ENCODE measurements at places on chromosomes 1 and 21.
A peak's percentile ranks its signal among the peaks of the same experiment; 100 is the strongest.

GRCh38 chr1:108816049-108816893 lies 40.6 kb downstream of the AKNAD1 start:
- DNase-seq, result no peak

GRCh38 chr1:169161496-169162194 lies 55.2 kb downstream of the ATP1B1 start:
- no peak for DNase-seq

- DNase-seq, result no peak
Measured at GRCh38 chr1:32150847-32151246, 28.6 kb upstream of the TXLNA start.

- DNase-seq, result no peak
Measured at GRCh38 chr1:184324972-184325371, 61.9 kb upstream of the C1orf21 start.

DNA sequence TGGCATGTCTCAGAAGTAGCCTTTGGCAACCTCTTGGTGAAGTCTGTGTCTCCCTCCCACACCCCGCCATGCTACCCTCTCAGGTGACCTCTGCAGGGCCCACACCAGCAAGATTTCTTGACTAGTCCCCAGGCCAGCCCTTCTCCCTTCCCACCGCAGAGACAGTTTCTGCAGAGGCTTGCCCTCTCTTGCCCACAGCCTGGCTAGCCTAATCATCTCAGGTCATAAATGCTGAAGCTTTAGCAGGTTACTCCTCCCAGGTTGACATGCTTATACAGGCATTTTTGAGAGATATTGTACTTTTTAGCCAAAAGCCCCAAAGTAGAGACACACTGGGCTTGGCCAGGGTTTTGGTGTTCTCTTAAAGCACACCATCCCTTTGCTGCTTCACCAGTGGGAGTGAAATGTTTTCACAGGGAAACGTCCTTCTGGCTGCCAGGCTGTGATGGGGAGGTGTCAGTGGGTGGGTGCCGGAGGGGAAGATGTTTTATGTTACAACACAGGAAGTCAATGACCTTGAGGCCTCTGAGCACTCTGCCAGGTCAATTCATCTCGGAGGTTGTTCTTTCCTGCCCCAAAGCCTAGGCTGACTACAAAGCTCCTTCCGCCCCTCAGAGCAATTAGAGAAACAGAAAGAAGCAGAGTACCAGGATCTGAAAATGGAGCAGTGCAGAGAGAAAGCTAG lies 58.5 kb downstream of the STYXL2 start:
- DNase-seq, result no peak

DNA sequence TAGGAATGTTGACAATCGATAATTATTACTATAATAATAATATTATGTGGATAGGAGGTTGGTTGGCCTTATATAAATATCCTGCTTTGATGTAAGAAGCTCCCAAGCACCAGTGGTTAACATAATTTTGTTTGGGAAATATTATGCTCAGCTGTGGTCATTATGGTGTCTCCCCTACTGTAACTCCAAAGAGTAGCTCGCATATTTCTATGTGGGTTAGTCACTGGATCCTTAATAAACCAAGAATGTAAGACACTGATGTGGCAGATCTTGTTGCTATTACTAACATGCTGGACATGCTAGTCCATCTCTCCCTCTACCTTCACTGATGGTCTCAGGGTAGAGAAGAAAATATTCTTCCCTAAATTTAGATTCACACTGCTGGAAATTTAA lies 79.2 kb upstream of the RALGPS2 start:
- no peak for DNase-seq

- DNase-seq, result no peak
Measured at GRCh38 chr1:119838236-119838635, 27.0 kb upstream of the REG4 start.

DNA sequence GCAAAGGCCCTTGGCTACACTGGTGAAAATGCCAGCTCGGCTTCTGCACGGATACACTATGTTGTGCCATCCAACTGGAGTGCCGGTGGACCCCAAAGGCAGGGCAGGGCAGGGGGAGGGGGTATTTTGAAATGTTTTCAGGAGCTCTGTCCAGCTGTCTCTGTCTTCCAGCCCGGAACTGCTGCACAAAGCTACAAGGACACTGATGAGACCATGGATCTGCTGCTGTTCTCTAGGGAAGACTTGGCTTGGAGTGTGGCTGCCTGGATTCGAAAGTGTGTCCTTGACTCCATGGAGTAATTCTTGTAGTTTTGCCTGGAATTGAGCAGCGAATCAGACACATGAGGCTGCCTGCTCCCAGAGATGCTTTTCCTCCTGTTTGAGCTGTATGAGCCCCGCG lies 42.4 kb downstream of the TTC39A start:
- no peak for DNase-seq

- DNase-seq, result no peak
Measured at GRCh38 chr1:84141182-84142003, 2.7 kb upstream of the PRKACB start.

- DNase-seq, result no peak
Measured at GRCh38 chr1:221527886-221528624, 213.8 kb downstream of the DUSP10 start.

- peak; percentile 58 for DNase-seq
Measured at GRCh38 chr1:59856725-59857338, 42.1 kb downstream of the HOOK1 start.

GRCh38 chr1:109432336-109432735 lies 6.1 kb upstream of the PSMA5 start:
- no peak for DNase-seq
